ENCODE measurements at places on chromosomes 1 and 21. TPM values are rescaled to one million over a fixed set of nuclear protein-coding genes. Genes with fewer than 3 reads are reported as not detected.

CRNN gene
- total RNA-seq, result not detected

IVL gene
- total RNA-seq, result not detected

SORT1 gene
- total RNA-seq, result 9.2 TPM

ROR1 gene
- 14.2 TPM for total RNA-seq

TINAGL1 gene
- total RNA-seq, result 22.9 TPM

RUNX3 gene
- not detected for total RNA-seq

SLC16A4 gene
- total RNA-seq, result 37.5 TPM

S100A8 gene
- total RNA-seq, result not detected

S100A7 gene
- not detected for total RNA-seq

KRTAP11-1 gene
- total RNA-seq, result not detected

CR1L gene
- total RNA-seq, result not detected

CELA3A gene
- not detected for total RNA-seq

PDZK1IP1 gene
- total RNA-seq, result not detected
